NCI-H1092 (cell line): ENCODE measurements at places on chromosomes 16 and 17.

DNA sequence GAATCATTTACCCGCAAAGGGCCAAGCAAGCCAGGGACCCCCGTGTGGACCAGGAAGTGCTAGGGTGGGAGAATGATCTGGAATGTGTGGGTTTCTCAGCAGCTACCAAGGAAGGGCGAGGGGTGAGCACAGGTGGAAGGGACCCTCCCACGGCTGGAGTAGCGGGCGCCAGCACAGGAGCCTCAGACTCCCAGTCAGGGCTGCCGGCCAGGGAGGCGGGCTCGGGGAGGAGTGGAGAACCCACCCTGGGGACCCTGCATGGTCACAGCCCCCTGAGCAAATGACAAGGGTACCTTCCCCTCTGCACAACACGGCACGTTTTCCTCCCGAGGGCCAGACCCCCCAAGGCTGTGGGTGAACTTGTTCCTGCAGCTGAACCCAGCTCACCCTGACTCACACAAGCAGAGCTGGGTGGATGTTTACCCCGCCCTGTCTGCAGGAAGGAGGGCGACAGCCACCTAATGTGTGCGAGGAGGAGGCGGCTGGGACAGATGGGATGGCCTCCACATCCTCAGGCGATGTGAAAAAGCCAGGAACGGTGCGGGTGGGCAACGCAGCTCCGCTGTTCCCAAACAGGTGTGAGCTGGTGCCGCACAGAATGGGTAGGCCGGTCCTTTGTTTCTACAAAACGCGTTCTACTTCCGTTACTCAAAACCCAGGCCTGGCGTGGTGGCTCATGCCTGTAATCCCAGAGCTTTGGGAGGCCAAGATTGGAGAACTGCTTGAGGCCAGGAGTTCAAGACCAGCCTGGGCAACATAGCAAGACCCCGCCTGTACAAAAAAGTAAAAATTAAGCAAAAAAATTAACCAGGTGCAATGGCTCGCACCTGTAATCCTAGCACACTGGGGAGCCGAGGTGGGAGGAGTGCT, 6.2 kb downstream of the ECI1 start:
- DNase-seq: no peak

GRCh38 chr16:85832570-85833218, 33.2 kb downstream of the COX4I1 start:
- no peak for DNase-seq

- DNase-seq: peak; percentile 51
Observed at GRCh38 chr17:78449983-78450595, 71.6 kb downstream of the PGS1 start.

DNA sequence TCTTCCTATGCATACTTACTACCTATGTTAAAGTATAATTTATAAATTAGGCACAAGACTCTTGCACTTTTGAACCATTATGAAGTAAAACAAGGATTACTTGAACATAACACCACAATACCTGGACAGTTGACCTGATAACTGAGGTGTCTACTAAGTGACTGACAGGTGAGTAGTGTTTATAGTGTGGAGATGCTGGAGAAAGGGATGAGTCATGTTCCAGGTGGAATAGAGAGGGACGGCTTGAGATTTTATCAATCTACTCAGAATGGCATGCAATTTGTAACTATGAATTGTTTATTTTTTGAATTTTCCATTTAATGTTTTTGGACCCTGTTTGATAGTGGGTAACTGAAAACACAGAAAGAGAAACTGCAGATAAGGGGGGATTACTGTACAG, 287.6 kb downstream of the MAP2K6 start:
- DNase-seq: no peak

DNA sequence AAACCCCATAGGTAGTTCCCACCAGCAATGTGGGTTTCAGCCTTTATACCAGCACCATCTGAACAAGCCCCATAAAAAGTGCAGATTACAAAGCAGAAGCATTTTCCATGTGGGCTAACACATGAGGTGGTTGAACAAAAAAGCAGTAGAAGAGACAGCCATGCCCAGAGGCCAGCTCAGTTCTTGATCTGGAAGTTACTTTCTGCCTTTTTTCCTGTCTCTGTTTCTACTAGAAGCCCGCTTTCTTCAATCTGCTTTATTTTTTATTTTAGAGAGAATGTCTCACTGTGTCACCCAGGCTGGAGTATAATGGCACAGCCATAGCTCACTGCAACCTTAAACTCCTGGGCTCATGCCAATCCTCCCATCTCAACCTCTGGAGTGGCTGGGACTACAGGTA, 31.5 kb upstream of the APOH start:
- no peak for DNase-seq

DNA sequence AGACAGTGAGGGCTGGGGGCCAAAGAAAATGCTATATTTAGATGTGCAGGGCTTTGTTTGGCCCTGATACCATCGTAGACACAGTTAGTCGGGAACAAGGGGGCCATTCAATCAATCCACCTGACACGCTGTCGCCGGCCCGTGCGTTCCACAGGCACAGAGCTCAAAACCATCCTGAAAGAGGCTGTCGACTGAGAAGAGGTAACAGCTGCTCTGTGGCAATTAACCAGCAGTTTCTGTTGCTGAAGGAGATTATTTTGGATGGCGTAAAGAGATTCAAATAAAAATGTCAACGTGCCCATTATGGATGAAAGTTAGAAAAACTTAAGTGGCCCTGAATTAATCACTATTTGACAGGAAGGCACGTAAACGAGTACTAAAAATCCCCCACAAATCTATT, 276.2 kb upstream of the IRX5 start:
- peak; percentile 21 for DNase-seq

DNA sequence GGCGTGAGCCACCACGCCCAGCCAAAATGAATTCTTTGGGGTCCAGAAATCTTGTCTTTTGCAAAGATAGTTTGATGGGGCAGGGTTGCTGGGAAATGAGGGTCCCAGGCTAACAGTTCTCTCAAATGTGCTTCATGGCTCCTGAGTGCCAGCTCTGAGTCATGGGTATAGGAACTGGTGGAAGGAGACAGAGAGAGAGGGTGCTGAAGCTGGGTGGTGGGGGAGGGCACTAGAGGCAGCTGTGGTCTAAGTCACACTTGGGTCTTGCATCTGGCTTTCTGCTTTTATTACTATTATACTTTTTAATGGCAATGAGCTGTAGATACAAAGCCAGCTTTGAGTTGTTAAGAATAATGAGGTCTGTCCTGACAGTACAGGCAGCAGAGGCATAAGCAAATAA, 54.6 kb downstream of the PRKCA start:
- no peak for DNase-seq

DNA sequence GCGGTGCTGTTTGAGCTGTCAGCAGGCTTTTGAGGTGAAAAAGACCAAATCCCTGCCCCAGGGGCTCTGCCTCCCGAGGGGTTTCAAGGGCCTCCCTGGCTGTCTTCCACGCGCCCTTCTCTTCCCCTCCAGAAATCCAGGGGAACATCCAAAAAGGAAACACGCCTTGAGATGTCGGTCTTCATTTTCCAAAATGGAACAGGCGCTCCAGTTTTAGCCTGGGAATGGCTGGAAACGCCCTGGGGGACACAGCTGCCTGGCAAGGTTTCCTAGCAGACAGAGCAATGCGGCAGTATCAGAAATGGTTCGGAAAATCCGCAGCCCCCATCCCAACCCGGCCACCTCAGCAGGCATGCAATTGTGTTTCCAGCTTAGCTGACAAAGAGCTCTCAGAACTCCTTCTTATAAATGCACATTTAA, 16.6 kb upstream of the LITAF start:
- no peak for DNase-seq
